ENCODE measurements at places on chromosomes 12 and 14.

- DNase-seq, result peak; percentile 71
Observed at GRCh38 chr12:124906606-124907261, 7.7 kb downstream of the UBC start.

GRCh38 chr14:29039171-29039570 is 272.6 kb downstream of the FOXG1 start:
- peak; percentile 3 for DNase-seq

DNA sequence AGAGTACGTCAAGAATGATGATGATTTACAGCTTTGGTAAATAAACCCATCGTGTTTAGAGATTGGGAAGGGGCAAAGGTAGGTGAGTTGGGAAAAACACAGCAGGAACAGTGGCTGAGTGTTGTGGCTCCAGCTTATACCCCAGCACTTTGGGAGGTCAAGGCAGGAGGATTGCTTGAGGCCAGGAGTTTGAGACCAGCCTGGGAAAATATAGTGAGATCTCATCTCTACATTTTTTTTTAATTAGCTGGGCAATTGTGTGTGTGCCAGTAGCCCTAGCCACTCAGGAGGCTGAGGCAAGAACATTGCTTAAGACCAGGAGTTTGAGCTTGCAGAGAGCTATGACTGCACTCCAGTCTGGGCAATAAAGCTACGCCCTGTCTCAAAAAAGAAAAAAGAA is 77.1 kb downstream of the RASSF9 start:
- no peak for DNase-seq

DNA sequence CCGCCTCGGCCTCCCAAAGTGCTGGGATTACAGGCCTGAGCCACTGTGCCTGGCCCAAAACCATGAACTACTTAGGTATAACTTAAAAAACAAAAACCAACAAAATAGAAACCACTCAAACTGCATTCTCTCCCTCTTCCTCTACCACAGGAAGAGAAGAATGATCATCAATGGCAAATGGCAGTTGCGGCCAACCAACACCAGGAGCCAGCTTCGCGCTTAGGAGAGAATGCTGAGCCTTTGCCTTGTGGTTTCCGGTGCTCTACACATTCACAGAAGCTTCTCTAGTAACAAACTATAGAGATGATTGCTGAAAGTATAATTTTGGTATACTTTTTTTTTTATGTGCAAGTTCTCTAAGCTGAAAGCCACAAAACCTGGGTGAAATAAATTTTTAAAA is 17.1 kb downstream of the CATSPERB start:
- DNase-seq, result no peak

GRCh38 chr12:122067966-122068365 is 10.6 kb upstream of the MLXIP start:
- no peak for DNase-seq

- DNase-seq, result no peak
Observed at GRCh38 chr14:45249856-45250575, 3.0 kb downstream of the MIS18BP1 start.

DNA sequence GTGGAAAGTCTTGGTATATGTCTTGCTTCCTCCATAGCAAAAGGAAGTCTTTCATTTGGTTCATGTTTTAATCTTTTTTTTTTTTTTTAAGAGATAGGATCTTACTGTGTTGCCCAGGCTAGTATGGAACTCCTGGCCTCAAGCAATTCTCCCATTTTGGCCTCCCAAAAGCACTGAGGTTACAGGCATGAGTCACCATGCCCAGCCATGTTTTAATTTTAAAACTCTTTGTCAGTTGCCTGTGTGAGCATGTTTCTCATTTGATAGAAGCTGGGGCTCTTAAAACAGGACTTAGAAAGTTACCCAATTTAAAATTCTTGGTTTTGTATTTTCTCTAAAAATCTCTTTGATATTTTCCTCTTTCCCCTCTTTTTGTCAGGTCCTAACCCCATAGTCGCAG is 45.0 kb upstream of the REP15 start:
- DNase-seq, result no peak

DNA sequence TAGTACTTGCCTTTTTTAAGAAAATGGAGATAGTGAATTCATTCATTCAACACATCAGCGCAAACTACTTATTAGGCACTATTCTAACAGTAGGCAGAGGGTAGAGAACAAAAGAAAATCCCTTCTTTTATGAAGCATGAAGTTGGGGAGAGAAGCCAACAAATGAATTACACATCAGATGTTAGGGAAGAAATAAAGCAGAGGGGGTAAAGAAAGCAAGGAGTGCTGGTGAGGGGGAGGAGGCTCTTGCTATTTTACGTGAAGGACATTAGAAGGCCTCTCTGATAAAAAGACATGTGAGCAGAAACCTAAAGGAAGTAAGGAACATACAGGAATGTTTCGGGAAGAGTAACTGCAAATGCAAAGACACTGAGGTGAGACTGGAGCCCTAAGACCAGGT is 22.2 kb downstream of the TFCP2 start:
- no peak for DNase-seq

- DNase-seq, result no peak
Observed at GRCh38 chr14:81193924-81194633, 26.7 kb downstream of the GTF2A1 start.

- no peak for DNase-seq
Observed at GRCh38 chr12:108606492-108606891, 8.6 kb upstream of the TMEM119 start.

- no peak for DNase-seq
Observed at GRCh38 chr12:90174198-90174510, 465.5 kb upstream of the ATP2B1 start.

GRCh38 chr12:104704224-104704779 is 247.6 kb downstream of the CHST11 start:
- no peak for DNase-seq

DNA sequence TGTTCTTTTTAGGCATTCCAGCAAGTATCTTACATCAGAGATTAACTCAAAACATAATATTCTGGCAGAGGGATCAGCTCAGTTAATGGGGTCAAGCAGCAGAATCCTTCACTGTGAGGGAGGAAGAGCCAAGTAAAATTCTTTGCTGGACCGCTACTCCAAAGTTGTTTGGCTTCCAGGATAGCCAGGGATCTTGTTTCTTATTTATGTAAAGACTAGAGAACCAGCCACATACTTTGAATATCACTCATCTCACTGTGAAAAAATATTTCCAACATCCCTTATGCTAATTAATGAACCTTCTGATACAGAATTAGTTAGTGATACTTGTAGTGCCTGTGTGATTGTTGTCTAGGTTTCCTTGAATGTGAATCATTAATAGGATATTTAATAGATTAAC is 94.2 kb downstream of the PLEKHA5 start:
- DNase-seq, result no peak

DNA sequence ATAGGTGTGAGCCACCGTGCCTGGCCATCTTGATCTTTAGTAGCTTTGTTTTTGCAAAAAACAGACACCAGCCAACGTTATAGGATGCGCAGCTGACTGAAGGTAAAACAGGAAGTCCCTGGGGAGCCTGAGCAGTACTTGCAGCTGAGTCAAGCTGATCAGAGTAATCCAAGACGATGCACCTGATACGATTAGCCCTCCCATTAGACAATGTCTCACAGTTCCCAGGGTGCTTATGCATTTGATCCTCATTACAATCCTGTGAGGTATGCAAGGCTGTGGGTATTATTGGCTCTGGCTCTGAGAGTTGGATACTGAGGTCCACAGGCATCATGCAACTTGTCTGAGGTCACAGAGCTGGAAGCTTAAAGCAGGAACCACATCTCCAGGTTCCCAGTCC is 8.1 kb downstream of the KRT18 start:
- no peak for DNase-seq

- no peak for DNase-seq
Observed at GRCh38 chr12:100721169-100721568, 73.4 kb upstream of the ANO4 start.

DNA sequence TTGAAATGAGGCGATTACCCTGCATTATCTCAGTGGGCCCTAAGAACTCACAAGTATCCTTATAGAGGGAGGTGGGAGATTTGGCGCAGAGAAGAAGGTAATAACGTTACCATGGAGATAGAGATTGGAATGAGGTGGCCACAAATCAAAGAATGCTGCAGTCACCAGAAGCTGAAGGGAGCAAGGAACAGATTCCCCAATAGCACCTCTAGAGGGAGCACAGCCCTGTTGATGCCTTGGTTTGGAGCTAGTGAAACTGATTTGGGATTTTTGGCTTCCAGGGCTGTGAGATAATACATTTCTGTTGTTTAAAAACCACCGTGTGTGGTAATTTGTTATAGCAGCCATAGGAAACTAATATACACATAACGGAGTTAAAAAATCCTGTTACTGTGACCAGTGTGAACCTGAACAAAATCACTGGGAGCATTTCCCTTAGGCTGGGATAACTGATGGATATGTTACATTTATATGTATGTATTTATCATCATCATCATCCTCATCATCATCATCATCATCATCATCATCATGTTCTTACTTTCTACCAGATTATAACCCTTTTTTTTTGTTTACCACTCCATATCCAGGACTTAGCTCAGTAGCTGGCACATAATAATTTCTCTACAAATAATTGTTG is 100.3 kb downstream of the LIN7A start:
- peak; percentile 57 for DNase-seq

DNA sequence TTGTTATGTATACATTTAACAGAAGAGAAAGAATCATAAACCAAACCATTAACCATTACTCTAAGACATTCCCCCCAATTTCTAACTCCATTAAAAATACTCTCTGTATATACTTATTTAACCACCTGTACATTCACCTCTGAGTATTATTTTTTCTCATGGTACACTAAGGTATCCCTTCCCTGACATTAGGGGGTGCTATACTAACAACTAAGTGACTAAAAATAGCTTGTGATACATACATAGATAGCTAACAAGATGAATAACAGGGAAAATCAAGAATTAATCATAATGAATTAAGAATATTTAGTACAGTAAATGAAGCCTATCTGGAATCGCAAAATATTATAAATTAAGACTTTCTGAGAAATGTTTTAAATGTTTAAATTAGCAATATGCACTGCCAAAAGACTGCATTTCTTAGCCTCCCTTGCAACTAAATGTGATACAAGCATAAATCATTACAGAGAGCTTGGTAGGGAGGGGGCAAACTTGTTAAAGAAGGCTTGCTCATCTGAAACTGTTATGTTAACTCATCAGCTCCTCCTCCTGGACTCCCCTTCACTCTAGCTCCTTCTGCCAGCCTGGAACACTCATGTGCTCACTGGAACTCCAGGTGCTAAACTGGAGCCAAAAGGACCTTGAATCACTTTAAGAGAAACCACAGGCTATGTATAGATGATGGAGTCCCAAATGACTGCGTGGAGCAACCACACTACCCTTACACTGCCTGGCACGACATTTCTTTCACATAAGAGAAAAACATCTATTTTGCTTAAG is 14.9 kb downstream of the C2CD5 start:
- no peak for DNase-seq

GRCh38 chr12:45697371-45697770 is 32.1 kb upstream of the ARID2 start:
- DNase-seq, result no peak

- DNase-seq, result peak; percentile 43
Observed at GRCh38 chr12:116547955-116548501, 11.2 kb upstream of the MAP1LC3B2 start.

DNA sequence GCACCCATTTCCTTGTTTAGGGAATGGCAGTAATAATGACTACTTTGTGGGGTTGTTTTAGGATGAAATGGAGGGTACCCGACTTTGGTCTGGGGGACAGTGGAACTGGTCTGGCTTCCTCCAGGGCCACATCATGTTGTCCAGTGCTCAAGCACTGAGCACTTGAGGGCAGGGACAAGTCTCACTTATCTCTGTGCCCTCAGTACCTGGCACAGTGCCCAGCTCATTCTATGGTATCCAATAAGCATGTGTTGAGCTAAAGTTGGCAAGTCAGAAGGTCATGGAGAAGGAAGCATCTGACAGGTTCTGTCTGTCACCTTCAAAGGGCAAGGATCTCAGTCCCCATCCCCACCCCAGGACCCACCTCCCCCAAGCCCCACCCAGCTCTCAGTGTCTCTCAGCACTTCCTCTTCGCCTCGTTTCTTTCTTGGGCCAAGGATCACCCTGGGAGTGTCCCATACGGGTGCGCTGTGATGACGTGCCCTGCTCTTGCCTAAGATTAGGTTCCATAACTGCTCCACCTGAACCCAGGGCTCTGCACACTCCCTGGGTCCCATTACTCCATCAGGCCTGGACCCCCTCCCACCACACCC is 24.3 kb upstream of the TMEM106C start:
- DNase-seq, result no peak

- DNase-seq, result no peak
Observed at GRCh38 chr12:122022393-122023338, 982 bp downstream of the BCL7A start.

GRCh38 chr12:88336076-88336739 is 194.1 kb downstream of the TMTC3 start:
- no peak for DNase-seq

- no peak for DNase-seq
Observed at GRCh38 chr14:64394423-64394822, 6.3 kb downstream of the MTHFD1 start.

DNA sequence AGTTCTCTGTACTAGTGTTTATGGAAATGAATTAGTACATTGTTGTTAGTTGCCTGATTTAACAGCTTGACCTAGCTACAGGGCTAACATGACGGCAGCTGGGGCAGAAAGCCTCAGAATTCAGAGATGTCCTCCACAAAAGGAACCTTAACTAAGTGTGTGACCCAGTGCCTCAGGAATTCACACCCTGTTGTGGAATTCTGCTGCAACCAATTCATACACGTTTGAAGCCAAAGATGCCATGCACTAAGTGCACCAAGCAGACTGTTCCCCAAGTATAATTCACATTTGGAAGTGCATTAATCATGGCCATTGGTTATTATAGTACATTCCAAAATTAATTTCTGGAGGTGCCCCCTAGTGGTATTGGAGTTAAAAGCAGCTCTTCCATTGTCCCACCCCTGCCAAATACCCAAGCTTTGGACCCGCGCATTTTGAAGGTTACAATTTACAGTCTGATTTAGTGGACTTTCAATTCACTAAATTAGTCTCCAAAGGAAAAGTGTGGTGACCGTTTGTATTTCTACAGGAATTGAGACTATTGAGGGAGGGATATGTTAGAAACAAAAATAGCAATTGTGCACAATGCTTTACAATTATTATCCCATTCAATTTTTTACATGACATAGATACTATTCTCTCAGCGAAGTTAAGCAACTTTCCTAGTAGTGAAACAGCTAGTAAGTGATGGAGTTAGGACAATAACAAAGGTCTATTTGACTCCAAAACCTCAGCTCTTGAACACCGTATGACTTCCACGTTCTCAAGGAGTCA is 85.9 kb downstream of the PAX9 start:
- no peak for DNase-seq

DNA sequence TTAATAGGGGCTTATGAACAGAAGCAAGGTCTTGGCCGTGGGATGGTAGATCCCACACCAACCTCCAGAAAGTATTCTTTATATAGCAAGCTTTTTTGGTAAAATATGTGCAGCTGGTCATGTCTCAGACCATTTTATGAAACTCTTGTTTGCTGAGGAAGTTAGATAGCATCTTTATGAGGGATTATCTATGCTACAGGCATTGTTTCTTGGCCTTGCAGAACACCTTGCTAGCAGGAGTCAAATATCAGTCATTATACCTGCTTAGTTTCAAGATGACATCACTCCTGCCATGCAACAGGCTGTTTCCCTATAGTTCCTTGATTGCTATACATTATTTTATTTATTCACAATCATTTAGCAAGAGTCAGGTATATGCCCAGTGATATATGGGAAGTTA is 84.8 kb upstream of the LRFN5 start:
- no peak for DNase-seq

- DNase-seq, result no peak
Observed at GRCh38 chr14:88384718-88385117, 739 bp upstream of the SPATA7 start.
